Type B pancreatic cell (in vitro differentiated cells): ENCODE measurements at places on chromosomes 13 and 19. TPM values are rescaled to one million over a fixed set of nuclear protein-coding genes. Genes with fewer than 3 reads are reported as not detected.
A peak's percentile ranks its signal among the peaks of the same experiment; 100 is the strongest.

Gene BAX
- 161 and 201 TPM in 2 replicates for total RNA-seq

Gene ZNF575
- 1.8 and 2.6 TPM in 2 replicates for total RNA-seq

Gene SLC27A1
- total RNA-seq = 12.1 and 15.5 TPM in 2 replicates

Gene FGF22
- total RNA-seq = not detected in 2 replicates

Gene CEACAM16
- not detected in 2 replicates for total RNA-seq

Gene KLK2
- 0.43 TPM in 1 of 2 replicates, not detected in the other for total RNA-seq

Gene CEACAM3
- total RNA-seq = not detected in 2 replicates

Gene LGALS14
- total RNA-seq = 0.48 TPM in 1 of 2 replicates, not detected in the other

DNA sequence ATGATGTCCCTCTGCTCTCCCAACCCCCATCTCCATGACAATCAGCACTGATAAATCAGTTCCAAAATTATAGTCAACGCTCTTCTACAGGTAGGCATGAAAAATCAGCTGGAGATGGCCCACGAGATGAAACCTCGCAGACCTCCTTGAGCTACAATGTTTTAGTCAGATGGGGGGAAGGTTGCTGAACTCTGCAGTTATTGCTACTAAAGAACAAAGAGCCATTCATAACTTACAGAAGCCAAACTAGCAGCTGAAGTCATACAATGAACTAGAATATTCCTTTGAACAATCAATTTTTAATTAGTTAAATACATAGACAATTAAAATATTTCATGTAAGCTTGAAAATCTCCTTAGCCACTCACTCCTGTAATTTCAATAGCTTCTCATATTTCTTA is 179.2 kb downstream of the NHLRC3 start:
- H3K36me3 ChIP-seq = no peaks in the 10 kb centered on the region
- DNase-seq = no peak
- no peaks in the 10 kb centered on the region for H3K27me3 ChIP-seq
- H3K27ac ChIP-seq = no peak overlapping the region

DNA sequence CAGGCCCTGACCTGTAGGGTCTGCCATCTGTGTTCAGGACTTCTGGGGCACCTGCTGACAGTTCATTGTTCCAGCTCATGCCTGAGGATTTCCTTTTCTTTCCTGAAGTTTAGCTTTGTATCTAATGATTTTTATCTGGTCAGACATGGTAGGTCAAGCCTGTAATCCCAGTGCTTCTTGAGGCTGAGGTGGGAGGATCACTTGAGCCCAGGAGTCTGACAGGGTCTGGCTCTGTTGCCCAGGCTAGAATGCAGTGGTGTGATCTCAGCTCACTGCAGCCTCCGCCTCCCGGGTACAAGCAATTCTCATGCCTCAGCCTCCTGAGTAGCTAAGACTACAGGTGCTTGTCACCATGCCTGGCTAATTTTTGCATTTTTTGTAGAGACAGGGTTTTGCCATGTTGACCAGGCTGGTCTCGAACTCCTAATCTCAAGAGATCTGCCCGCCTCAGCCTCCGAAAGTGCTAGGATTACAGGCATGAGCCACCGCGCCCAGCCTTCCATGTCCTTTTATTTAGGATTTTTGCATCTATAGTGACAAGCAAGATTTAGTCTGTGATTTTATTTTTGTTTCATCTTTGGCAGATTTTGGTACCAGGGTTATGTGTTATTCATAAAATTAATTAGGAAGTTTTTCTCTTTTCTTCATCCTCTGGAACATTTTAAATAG is 33.2 kb downstream of the CHST8 start:
- no peak for DNase-seq
- H3K27ac ChIP-seq = no peak overlapping the region
- no peak overlapping the region for H3K4me3 ChIP-seq
- no peaks in the 10 kb centered on the region for H3K36me3 ChIP-seq

- H3K4me3 ChIP-seq = no peak overlapping the region
- no peaks in the 10 kb centered on the region for H3K36me3 ChIP-seq
- H3K27me3 ChIP-seq = peaks cover 4% of the 10 kb centered on the region
- no peak overlapping the region for H3K27ac ChIP-seq
- DNase-seq = no peak
These were observed 10.3 kb downstream of the THSD1 start for GRCh38 chr13:52395704-52396103.

GRCh38 chr19:13270514-13271105 is 120.4 kb downstream of the IER2 start:
- H3K4me1 ChIP-seq = no peaks in the 10 kb centered on the region
- H3K36me3 ChIP-seq = no peaks in the 10 kb centered on the region
- H3K4me3 ChIP-seq = no peak overlapping the region
- no peak overlapping the region for H3K27ac ChIP-seq
- H3K27me3 ChIP-seq = peaks cover 3% of the 10 kb centered on the region

GRCh38 chr13:113874177-113874576 is 10.3 kb upstream of the GAS6 start:
- H3K4me3 ChIP-seq = no peak overlapping the region
- no peaks in the 10 kb centered on the region for H3K36me3 ChIP-seq
- H3K27ac ChIP-seq = no peak overlapping the region
- DNase-seq = no peak

GRCh38 chr13:76647550-76647949 is 238.7 kb downstream of the KCTD12 start:
- H3K36me3 ChIP-seq = no peaks in the 10 kb centered on the region
- peaks cover 1% of the 10 kb centered on the region for H3K4me1 ChIP-seq
- no peak overlapping the region for H3K4me3 ChIP-seq
- peaks cover 3% of the 10 kb centered on the region for H3K27me3 ChIP-seq
- no peak for DNase-seq

DNA sequence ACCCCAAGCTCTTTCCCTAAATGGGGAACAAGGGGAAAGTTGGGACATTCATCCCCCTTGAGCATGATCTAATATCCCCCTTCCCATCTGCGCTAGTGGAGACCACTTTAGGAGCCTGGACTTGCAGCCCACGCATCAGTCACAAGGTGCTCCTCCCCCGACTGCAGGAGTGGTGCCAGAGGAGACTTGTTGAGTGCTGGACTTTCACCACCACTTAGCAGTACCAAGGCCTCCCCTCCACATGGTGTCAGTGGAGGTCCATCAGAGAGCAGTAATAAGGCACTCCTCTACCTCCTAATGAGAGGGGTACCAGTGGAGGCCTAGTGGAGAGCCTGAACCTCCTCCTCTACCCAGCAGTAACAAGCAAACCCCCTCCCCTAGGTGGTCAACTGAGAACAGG is 22.5 kb downstream of the CAB39L start:
- H3K4me3 ChIP-seq = no peak overlapping the region
- no peak for DNase-seq
- H3K27ac ChIP-seq = no peak overlapping the region
- H3K36me3 ChIP-seq = peaks cover 4% of the 10 kb centered on the region
- no peaks in the 10 kb centered on the region for H3K27me3 ChIP-seq

GRCh38 chr19:9620842-9621155 is 233 bp downstream of the ZNF561 start:
- H3K27ac ChIP-seq = peak overlapping the region; percentile 100
- DNase-seq = no peak
- H3K4me1 ChIP-seq = peaks cover 7% of the 10 kb centered on the region
- peaks cover 3% of the 10 kb centered on the region for H3K27me3 ChIP-seq
- H3K4me3 ChIP-seq = peak overlapping the region; percentile 100
- peaks cover 34% of the 10 kb centered on the region for H3K36me3 ChIP-seq

- H3K36me3 ChIP-seq = peaks cover 5% of the 10 kb centered on the region
- peak overlapping the region; percentile 90 for H3K27ac ChIP-seq
- peaks cover 66% of the 10 kb centered on the region for H3K4me1 ChIP-seq
- no peak for DNase-seq
- H3K4me3 ChIP-seq = no peak overlapping the region
These were observed 54.3 kb downstream of the GATAD2A start for GRCh38 chr19:19459707-19460251.

DNA sequence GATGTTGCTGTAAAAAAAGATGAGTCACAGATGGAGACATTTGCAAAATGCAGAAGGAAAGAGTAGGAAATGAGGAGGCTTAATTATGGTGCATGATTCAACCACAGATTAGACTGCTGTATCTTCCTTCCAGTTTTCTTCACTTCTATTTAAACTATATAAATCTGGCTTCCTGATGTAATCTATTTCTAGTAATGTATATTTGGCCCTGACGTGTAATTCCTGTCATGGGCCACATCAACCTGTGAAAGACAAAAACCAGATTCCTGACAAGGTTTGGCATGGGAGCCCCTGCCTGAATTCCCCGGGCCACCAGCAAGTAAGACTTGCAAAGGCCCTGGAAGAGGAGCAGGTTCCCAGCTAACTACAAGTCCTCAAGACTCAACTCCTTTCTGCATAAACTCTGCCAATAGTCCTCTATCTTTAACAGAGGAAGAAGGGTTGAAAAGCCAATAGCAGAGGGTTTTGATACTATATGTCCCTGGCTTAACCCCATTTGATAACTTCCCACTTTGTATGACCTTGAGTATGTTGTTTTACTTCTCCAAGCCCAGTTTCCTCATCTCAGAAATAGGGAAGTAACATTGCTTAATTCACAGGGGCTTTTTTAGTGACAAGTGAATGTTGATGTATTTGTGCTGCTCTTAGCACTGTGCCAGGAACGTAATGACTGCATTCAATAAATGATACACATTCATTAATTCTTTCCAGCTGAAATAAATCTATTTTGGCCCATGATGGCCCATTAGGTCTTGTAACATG is 172.7 kb downstream of the SPRY2 start:
- no peaks in the 10 kb centered on the region for H3K36me3 ChIP-seq
- no peak overlapping the region for H3K4me3 ChIP-seq
- peaks cover 3% of the 10 kb centered on the region for H3K27me3 ChIP-seq
- no peak overlapping the region for H3K27ac ChIP-seq
- DNase-seq = no peak
- H3K4me1 ChIP-seq = peaks cover 5% of the 10 kb centered on the region

GRCh38 chr13:39406688-39407087 is 196.3 kb downstream of the LHFPL6 start:
- no peak overlapping the region for H3K4me3 ChIP-seq
- no peaks in the 10 kb centered on the region for H3K27me3 ChIP-seq
- peak overlapping the region; percentile 60 for H3K27ac ChIP-seq
- no peaks in the 10 kb centered on the region for H3K36me3 ChIP-seq
- peaks cover 36% of the 10 kb centered on the region for H3K4me1 ChIP-seq

GRCh38 chr13:50711131-50711815 is 132.2 kb downstream of the DLEU7 start:
- H3K36me3 ChIP-seq = no peaks in the 10 kb centered on the region
- H3K27ac ChIP-seq = no peak overlapping the region
- DNase-seq = no peak
- H3K4me3 ChIP-seq = no peak overlapping the region
- H3K27me3 ChIP-seq = no peaks in the 10 kb centered on the region

DNA sequence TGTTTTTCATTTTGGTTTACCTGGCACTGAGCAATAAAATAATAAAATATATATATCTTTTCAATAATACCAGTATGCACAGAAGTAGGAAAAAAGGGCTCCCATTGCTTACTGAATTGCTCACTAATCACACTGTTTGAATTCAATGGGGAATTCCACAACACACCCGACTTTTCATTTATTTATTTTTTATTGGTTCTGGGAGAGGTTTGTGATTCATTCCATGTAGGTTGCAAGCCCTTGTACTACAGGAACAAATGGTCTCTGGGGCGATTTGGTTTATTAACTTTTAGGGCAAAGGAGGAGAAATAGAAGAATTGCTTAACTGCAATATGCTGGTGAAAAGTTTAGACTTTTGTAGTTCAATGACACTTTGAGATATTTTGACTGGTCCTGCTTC is 207.4 kb downstream of the DCT start:
- no peak overlapping the region for H3K27ac ChIP-seq
- no peak overlapping the region for H3K4me3 ChIP-seq
- peaks cover 9% of the 10 kb centered on the region for H3K4me1 ChIP-seq
- no peaks in the 10 kb centered on the region for H3K27me3 ChIP-seq
- H3K36me3 ChIP-seq = no peaks in the 10 kb centered on the region

DNA sequence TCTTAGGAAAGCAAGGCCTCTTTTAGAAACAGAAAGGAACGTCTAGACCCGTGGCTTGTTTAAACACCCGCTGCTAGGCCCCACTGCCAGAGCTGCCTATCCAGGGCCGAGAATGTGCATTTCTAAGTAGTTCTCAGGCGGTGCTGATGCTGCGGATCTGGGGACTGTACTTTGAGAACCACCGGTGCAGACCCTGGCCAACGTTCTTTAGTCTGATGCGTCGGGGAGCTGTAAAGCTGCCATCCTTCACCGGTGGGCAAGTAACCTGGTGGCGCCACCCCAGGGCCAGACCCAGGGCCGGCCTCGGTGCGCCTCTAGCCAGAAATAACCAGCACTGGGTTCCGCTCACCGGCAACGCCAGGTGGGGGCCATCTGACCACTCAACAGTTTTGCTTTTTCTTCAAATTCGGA is 47.1 kb downstream of the TGDS start:
- peak; percentile 70 for DNase-seq
- peaks cover 11% of the 10 kb centered on the region for H3K4me1 ChIP-seq
- H3K27me3 ChIP-seq = peaks cover 5% of the 10 kb centered on the region

DNA sequence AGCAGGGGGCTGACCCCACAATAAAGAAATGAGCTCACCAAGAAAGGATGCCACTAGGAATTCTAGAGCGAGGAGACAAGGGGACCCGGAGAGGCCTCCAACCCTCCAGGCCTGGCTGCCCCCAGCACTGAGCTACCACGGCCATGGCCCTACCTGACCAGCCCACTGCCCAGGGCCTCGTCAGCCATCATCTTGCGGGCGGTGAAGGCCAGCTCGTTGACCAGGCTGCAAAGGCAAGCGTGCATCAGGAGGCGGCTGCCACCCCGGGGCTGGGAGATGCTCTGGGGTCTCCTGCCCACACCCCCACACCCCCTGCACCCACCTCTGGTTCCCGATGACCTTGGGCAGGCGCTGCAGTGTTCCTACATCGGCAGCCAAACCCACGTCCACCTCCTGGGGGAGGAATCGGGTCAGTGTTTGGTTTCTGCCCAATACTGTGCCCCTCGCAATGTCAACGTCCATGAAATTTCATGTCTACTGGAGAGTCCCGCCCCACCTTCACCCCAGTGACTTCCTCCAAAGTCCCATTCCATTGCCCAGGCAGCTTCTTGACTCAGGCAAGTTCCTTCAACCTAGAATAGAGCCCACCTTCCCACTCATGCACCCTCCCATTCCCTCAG is 3.5 kb upstream of the LGALS4 start:
- H3K4me1 ChIP-seq = peaks cover 13% of the 10 kb centered on the region
- H3K36me3 ChIP-seq = peaks cover 18% of the 10 kb centered on the region

DNA sequence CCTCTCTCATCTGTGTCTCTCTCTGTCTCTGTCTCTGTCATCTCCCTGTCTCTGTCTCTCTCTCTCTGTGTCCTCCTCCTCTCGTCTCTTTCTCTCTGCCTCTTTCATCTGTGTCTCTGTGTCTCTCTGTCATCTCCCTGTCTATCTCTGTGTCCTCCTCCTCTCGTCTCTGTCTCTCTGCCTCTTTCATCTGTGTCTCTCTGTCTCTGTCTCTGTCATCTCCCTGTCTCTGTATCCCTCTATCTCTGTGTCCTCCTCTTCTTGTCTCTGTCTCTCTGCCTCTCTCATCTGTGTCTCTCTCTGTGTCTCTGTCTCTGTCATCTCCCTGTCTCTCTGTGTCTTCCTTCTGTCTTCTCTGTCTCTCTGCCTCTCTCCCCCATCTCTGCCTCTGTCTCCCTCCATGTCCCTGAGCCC is 551 bp upstream of the EBI3 start:
- no peak for DNase-seq
- peaks cover 5% of the 10 kb centered on the region for H3K27me3 ChIP-seq
- H3K36me3 ChIP-seq = no peaks in the 10 kb centered on the region
- no peaks in the 10 kb centered on the region for H3K4me1 ChIP-seq
- no peak overlapping the region for H3K27ac ChIP-seq

GRCh38 chr19:31110336-31110735 is 238.9 kb downstream of the TSHZ3 start:
- peaks cover 19% of the 10 kb centered on the region for H3K4me1 ChIP-seq
- no peaks in the 10 kb centered on the region for H3K36me3 ChIP-seq
- H3K27ac ChIP-seq = no peak overlapping the region
- H3K4me3 ChIP-seq = no peak overlapping the region
- no peak for DNase-seq
- H3K27me3 ChIP-seq = peaks cover 28% of the 10 kb centered on the region
